ENCODE measurements at places on chromosomes 7 and 10.

- no peak for DNase-seq
Measured at GRCh38 chr7:16309129-16309528, 112.2 kb downstream of the CRPPA start.

- DNase-seq, result no peak
Measured at GRCh38 chr10:56522166-56522565, 161.1 kb upstream of the ZWINT start.

GRCh38 chr7:147510923-147511322, 1079.6 kb upstream of the C7orf33 start:
- no peak for DNase-seq

DNA sequence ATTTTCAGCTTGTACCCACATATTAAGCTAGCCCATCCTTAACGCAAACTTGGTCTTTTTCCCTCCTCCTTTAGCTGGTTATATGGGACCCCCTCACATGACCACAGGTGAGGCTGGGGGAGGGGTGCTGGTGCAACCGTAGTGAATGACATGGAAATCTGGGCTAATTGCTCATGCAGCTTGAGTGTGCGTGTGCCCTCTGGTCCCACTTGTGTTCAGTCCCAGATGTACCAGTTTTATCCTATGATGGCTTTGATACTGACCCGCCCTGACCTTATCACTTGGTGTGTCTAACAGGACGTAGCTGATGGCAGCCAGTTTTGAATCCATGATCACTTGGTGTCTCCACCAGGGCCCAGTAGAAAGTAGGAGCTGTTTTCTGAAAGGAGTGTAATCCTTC, 5.1 kb upstream of the ZC3HAV1 start:
- no peak for DNase-seq

DNA sequence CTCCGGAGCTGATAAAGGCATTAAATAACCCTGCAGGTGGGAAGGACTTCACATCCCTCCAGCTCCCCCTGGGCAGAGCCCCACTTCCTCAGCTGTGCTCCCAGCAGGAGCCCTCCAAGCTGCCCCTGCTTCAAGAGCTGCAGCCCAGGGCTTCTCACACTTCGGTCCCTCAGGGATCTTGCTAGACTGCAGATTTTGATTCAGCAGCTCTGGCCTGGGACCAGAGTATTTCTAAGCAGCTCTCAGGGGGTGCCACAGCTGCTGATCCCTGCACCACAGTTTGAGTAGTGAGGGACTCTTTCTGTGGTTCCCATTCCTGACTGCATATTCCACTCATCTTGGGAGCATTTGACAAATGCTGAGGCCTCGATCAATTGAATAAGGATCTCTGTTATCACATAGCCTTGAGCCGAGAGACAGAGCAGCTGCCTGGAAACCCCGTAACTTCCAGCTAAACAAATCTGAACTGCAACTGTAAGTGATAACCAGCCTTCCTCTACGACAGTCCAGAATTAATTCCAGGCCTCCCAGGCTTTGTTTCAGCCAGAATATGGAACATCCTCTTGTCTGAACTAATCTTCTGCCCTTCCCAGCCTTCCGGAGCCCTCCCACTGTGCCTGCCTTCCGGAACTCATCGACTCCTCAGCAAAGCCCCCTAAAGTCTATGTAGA, 161.4 kb downstream of the CCDC3 start:
- no peak for DNase-seq

GRCh38 chr7:124649397-124650014, 116.1 kb downstream of the GPR37 start:
- DNase-seq, result no peak

DNA sequence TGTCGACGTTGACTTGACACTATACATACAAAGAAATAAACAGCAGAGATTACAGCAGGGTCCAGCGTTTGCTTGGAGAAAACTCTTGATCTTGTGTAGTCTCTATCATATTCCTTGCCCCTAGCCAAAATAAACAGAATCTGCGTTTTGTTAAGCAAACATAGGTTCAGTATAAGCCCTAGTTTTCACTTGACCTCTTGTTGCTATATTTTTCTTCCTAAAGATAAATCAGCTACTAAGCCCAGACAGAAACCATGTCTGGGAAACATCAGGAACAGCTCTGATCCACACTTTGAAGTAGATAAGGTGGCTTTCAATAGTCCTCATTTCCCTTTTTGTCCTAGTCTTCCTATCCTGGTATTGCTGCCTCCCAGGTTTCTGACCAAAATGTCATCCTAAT, 328.2 kb upstream of the MAGI2 start:
- no peak for DNase-seq
